ENCODE measurements at places on chromosomes 1 and 21.
A peak's percentile ranks its signal among the peaks of the same experiment; 100 is the strongest.

DNA sequence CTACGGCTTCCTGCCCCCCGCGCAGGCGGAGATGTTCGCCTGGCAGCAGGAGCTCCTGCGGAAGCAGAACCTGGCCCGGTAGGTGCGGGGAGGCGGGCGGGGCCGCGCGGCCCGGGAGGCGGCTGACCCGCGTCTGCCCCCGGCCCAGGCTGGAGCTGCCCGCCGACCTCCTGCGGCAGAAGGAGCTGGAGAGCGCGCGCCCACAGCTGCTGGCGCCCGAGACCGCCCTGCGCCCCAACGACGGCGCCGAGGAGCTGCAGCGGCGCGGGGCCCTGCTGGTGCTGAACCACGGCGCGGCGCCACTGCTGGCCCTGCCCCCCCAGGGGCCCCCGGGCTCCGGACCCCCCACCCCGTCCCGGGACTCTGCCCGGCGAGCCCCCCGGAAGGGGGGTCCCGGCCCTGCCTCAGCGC lies 16.6 kb downstream of the NOC2L start:
- no peak for DNase-seq

- DNase-seq: no peak
These were observed 6.9 kb downstream of the CD1B start for GRCh38 chr1:158324395-158324794.

DNA sequence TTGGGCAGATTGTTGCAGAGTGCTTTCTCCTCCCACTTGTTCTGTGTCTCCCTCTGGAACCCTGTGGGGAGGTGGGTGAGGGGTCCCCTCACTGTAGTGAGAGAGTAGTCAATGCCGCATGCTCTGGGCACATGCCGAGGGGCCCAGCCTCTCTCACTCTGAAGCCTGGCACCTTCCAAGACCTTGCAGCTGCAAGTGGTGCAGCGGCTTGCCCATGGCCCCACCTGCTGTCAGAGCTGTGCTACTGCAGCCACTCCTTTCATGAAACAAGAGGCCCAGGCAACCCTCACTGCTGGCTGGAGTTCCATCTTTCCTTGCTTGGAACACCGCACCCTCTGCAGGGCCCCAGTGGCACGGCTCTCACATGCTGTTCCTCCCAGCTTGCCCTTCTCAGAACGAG lies 58.4 kb upstream of the COL6A1 start:
- peak; percentile 98 for DNase-seq

DNA sequence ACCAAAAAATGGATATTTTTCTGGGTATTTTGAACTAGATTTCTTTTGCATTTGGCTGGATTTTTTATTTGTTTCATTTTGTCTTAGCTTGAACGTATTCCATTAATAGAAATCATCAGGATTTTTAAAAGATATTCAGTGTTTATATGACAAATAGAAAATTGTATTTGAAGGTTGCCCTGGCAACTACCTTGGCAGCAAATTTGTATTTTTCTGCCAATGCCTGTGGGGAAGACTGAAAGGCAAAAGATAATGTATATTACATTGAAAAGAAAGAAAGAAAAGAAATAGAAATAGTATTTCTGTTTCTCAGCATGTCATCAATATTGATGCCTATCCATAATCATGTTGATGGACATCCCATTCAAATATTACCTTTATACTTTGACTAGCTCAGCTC lies 16.8 kb downstream of the VCAM1 start:
- DNase-seq: no peak

DNA sequence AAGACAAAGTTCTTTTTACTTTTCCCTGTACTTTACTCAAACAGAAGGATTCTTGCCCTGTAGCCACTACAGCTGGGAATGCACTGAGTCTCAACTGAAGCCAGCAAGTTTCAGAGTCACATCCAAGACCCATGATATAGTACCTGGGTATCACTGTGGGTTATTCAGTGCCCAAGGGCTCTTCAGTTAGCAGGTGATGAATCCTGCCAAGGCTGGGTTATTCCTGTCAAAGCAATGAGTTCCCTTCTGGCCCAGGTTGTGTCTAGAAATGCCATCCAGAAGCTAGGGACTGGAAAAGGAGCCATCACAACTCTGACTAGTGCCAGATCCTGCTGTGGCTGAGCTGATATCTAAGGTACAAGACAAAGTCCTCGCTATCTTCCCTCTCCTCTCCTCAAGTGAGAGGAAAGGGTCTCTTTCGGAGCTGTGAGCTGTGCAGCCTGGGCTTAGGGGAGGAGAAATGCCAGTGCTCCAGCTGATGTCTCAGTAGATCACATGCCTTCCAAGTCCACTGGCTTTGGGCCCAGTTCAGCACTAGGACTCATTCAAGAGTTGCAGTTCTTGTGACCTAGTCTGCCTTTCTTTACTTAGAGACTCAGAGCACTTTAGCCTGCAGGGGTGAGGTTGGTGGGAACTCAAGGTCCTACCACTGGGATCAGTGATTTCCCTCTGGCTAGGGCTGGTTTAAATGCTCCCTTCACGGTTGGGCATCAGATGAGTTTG lies 369.4 kb downstream of the TBX15 start:
- DNase-seq: no peak

DNA sequence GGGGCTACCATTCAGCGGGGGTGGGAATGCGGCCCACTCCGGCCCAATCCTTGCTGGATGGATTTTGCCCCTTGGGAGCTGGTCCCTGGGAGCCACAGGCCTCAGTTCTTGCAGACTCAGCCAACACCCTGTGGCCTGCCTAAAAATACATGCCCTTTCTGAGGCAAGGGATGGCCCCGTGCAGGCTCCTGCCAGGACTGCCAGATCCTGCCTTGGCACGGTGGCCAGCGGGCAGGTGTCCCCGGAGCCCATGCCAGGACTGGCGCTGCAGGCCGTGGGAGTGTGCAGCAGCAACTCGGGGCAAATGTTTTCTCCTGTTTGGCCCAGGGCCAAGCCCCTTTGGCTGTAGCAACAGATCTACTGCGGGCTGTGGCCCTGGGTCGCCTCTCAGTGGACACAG lies 1.6 kb upstream of the PANK4 start:
- DNase-seq: no peak

GRCh38 chr1:17198476-17199258 lies 6.3 kb upstream of the PADI1 start:
- DNase-seq: no peak

DNA sequence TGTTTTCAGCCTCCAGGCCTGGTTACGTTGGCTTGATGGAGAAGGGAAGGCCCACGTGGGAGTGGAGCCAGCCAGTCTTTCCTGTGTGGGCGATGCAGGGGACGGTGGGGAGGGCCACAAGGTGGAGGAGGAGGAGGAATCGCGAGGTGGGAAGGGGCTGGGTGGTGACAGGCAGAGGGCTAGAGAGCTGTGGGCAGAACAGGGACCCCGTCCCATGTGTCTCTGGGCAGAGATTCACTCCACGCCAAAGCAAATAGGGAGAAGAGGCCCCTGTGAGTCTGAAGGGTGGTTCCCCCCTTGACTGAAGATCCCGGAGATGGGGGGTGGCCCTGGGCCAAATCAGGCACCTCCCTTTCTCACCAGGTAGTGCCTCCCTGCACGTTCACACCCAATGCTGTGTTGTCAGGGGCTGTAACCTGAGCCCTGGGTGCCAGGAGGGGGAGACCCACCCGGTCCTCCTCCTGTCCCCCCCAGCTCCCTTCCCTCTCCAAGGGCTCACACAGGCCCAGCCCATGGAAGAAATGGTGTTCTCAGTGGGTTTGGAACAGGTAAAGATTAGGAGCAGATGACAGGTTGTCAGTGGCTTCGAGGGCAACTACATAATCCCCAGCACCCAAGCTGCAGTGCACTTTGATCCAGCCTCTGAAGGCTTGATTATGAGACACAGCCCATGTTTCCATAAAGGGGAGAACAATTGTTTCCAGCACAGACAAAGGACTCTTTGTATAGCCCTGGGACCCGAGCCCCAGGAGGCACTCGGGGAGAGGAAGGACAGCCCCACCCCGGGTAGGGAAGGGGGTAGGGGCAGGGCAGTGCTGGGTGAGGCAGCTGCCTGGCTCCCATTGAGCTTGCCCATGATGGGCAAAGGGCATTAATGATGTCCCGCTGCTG lies 37.7 kb upstream of the GPR37L1 start:
- peak; percentile 91 for DNase-seq

DNA sequence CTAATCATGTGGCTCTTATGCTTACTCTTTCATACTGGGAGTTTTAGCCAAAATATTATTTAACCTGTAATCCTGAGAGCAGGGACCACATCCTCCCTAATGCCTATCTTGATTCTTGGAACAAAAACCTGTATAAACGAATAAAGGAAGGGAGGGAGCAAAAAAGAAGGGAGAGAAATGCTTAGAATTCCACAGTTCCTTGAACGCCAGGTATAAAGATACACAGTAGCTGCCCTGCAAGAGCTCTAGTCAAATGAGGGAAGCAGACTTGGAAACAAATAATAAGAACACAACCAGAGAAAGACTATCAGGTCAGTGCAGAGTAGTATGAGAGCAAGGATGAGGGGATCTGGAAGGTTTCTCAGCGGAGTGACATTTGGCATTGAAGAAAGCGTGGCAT lies 116.3 kb downstream of the SLC30A10 start:
- no peak for DNase-seq

- peak; percentile 84 for DNase-seq
These were observed 67.5 kb upstream of the PRDX6 start for GRCh38 chr1:173409613-173410012.
